PC-3 (cell line): ENCODE measurements at places on chromosomes 2 and 18. TPM values are rescaled to one million over a fixed set of nuclear protein-coding genes. Genes with fewer than 3 reads are reported as not detected.

GRCh38 chr2:241274127-241274526 is 41.3 kb downstream of the HDLBP start:
- no peaks in the 10 kb centered on the region for H3K36me3 ChIP-seq
- no peaks in the 10 kb centered on the region for H3K27me3 ChIP-seq
- no peak overlapping the region for H3K4me3 ChIP-seq
- H3K4me1 ChIP-seq: peaks cover 25% of the 10 kb centered on the region
- DNase-seq: no peak
- no peak overlapping the region for H3K27ac ChIP-seq

- no peak overlapping the region for H3K4me3 ChIP-seq
- no peak overlapping the region for H3K27ac ChIP-seq
- H3K4me1 ChIP-seq: peaks cover 20% of the 10 kb centered on the region
- H3K27me3 ChIP-seq: peaks cover 16% of the 10 kb centered on the region
- no peaks in the 10 kb centered on the region for H3K36me3 ChIP-seq
- DNase-seq: no peak
These were observed 5.1 kb downstream of the PKDCC start for GRCh38 chr2:42052702-42053481.

GRCh38 chr2:7711167-7711566 is 794.0 kb downstream of the RNF144A start:
- H3K4me1 ChIP-seq: peaks cover 34% of the 10 kb centered on the region
- no peak overlapping the region for H3K4me3 ChIP-seq
- no peak for DNase-seq

- H3K4me3 ChIP-seq: no peak overlapping the region
- H3K27me3 ChIP-seq: no peaks in the 10 kb centered on the region
- H3K36me3 ChIP-seq: peaks cover 37% of the 10 kb centered on the region
These were observed 34.1 kb downstream of the SS18 start for GRCh38 chr18:26056291-26056690.

DNA sequence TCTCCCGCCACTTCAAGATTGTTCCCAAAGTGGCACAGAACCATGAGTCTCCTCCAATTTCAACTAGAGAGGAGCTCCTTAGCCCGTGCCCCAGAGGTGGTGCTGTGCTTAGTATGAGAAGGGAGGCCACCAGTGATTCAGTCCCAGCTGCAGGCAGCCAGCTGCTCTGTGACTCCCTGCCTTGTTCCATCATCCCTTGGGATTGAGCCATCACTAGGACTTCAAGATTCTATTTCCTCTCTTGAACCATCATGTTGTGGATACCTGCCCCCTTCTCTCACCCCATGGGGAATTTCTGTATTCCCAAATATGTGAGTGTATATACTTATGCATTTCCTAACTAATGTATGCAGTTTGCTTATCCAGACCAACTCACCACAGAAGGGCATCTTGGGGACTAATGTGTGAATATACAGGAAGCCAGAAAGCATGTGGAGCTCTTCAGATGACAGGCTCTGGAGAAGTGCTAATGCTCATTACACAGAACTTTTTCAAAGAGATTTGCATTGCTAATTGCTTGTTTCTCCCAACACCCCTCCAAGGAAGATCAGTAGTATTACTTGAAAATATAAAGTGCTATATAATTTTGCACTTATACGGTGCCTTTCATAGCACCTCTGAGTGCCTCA is 111.0 kb upstream of the MAP3K20 start:
- H3K27ac ChIP-seq: no peak overlapping the region
- DNase-seq: no peak
- peaks cover 38% of the 10 kb centered on the region for H3K4me1 ChIP-seq
- no peak overlapping the region for H3K4me3 ChIP-seq
- H3K36me3 ChIP-seq: no peaks in the 10 kb centered on the region

DNA sequence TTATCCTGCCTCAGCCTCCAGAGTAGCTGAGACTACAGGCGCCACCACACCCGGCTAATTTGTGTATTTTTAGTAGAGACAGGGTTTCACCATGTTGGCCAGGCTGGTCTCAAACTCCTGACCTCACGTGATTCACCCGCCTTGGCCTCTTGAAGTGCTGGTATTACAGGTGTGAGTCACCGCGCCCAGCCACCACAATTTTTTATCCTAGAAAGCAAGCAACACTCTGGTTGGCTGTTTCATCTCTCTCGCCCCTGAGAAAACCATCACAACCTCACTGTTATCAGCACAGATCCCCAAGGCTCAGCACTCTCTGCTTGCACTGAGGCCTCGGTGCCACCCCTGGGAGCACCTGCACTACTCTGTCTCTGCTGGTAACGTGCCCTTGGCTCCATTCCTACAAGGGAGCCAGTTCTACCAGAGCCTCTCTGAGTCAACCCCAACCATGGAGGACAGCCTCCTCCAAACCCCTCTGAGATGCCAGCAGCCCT is 134.8 kb upstream of the AGAP1 start:
- DNase-seq: peak; percentile 64
- H3K27me3 ChIP-seq: no peaks in the 10 kb centered on the region
- peaks cover 14% of the 10 kb centered on the region for H3K4me1 ChIP-seq
- peak overlapping the region; percentile 28; the same call in 1 of the 2 replicates for H3K27ac ChIP-seq
- no peaks in the 10 kb centered on the region for H3K36me3 ChIP-seq

DNA sequence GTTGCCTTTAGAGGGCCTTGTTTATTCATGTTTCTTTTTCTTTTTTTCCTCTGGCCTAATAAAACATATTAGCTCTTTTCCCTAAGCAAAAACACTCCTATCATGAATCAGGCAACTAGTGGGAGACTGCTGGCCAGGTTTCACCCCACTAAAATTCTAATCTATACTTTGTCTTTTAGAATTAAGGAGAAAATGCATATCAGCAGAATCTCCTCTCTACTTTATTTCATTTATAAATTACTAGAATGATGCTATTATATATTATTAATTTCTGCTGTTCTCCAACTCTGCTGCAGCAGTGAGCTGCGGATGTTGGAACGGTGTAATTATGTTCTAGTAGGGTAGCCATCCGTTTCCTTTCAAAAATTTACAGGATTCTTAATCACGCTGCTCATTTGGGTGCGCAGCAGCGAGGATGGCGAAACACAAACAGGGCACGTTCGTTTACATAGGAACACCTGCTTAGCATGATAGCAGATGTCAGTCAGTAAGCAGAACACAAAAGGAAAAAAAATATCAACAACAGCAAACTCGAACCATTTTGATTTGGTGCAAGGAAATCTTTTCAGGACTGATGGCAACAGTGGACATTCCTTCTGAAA is 30.5 kb downstream of the ZEB2 start:
- H3K27ac ChIP-seq: no peak overlapping the region
- H3K4me1 ChIP-seq: no peaks in the 10 kb centered on the region
- no peak for DNase-seq

- no peaks in the 10 kb centered on the region for H3K4me1 ChIP-seq
- no peak overlapping the region for H3K27ac ChIP-seq
- no peak for DNase-seq
- no peaks in the 10 kb centered on the region for H3K27me3 ChIP-seq
These were observed 795.2 kb downstream of the SLC4A3 start for GRCh38 chr2:220422676-220423075.

GRCh38 chr18:2717407-2717806 is 61.9 kb downstream of the SMCHD1 start:
- H3K27me3 ChIP-seq: no peaks in the 10 kb centered on the region
- H3K36me3 ChIP-seq: peaks cover 58% of the 10 kb centered on the region
- H3K27ac ChIP-seq: no peak overlapping the region

DNA sequence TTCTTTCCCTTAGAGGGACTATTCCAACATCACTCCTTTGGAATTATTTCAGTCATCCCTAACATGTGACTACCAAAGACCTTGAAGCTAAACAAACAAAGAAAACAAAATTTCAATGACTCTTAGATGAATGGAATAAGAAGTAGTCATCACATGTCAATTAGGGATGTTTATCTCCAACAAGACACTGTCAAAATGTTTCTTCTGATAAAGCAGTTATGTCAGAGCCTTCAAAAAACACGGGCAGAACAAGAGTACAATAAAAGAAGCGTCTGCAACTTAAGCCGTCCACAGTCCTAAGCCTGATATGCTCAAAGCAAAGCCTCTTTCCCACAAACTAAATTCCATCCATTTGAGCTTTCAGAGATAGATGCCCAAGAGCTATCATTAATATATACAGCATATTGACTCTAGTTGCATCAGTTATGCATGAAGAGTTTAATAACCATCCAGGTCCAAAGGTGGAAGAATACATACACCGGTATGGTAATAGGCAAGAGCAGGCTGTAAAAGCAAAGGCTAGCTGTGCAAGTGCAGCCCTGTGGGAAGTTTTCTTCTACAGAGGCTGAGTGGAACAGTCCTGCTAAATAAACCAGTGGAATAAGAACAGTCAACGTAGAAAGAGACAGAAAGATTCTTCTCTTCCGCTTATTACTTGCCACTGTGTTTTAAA is 98.1 kb downstream of the ICA1L start:
- H3K27me3 ChIP-seq: no peaks in the 10 kb centered on the region
- H3K27ac ChIP-seq: no peak overlapping the region
- H3K36me3 ChIP-seq: no peaks in the 10 kb centered on the region
- DNase-seq: no peak
- no peak overlapping the region for H3K4me3 ChIP-seq
- H3K4me1 ChIP-seq: no peaks in the 10 kb centered on the region

DNA sequence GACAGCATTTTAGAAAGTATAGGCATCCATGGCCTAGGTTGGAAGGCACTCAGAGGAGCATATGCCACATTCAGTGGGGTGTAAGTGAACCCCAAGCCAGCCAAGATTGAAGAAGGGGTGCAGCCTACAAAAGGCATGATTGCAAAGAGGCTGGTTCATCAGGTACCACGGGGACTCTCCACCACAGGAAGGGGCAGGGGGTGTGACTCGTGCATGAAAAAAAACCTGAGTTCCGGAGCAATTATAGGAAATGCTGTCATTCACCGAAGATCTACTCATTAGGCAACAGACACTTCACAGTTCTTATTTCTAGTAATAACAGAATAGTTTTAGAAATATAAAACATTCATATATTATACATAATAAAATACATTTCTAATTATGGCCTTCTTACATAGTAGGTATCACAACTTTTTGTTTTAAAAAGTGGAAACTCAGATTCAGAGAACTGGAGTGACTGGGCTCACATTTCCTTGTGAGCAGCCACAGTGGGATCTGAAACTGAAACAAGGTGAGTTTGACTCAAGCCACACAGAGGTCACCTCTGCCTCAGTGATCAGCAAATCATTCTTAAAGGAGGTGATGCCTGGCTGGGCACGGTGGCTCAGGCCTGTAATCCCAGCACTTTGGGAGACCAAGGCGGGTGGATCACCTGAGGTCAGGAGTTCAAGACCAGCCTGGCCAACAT is 188.4 kb upstream of the GYPC start:
- DNase-seq: no peak
- no peak overlapping the region for H3K27ac ChIP-seq
- H3K4me3 ChIP-seq: no peak overlapping the region

DNA sequence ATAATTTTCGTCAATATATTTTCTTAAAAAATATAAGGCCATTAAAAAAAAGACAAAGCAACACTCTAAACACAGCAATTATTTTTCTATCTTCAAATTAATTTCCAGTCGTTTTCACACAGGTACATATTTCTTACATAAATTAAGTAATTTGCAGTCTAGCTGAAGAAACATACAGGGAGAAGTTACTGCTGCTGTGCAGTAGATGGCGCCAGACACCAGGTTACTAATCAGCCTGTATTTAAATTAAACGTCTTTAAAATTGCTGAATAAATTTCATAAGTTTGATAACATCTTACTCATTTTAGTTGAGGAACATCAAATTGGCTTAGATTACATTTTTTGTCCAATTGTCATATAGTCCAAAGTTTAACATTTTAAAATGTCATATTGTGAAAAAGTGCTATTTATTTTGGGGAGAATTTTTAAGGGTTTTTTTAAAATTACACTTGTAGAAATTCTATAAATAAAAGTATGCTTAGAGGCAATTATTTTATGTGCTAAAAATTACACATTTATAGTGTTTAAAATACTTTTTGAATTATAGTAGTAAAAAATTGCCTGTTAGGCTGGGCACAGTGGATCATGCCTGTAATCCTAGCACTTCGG is 88.4 kb downstream of the PMAIP1 start:
- no peaks in the 10 kb centered on the region for H3K27me3 ChIP-seq
- H3K27ac ChIP-seq: no peak overlapping the region
- H3K4me3 ChIP-seq: no peak overlapping the region
- H3K36me3 ChIP-seq: no peaks in the 10 kb centered on the region
- DNase-seq: peak; percentile 69
- peaks cover 24% of the 10 kb centered on the region for H3K4me1 ChIP-seq

DNA sequence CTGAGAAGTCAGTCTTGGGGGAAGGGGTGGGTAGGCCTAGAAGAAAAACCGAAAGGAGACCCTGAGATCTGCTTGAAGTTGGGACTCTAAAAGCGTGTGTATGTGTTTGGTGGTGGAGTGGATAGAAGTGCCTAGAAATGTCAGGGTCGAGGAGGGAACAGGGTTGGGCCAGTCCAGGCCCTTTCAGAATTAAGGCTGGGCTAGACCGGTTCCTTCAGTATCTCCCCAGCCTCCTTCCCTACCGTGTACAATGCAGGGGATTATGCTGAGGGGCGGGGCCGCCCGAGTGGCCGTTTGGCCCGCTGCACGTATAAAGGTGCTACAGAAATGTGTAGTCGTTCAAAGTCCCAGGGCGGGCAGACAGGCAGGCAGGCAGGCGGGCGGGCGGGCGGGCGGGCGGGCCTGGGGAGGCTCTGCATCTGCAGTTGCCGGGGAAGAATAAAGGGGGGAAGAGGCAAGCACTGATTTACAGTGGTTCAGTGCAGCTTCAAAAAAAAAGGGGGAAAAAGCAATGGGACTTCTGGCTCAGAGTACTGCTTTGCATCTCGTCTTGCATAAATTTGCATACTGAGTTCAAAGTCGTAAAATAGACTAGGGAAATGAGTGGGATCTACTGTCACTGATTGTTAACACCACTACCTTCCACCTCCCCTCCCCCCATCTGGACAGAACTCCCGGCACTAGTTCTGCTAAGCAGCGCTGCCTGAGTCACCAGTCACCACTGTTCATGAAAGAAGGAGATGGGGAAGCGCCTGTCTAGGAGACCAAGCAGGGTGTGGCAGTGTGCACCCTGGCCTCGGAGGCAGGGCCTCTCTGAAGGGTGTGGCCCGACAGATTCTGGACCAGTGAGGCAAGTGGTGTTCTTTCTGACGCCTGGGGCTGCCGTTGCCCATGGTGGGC is 3.6 kb downstream of the IGFBP2 start:
- H3K4me3 ChIP-seq: no peak overlapping the region
- H3K27ac ChIP-seq: peak overlapping the region; percentile 29
- peak; percentile 88 for DNase-seq
- no peaks in the 10 kb centered on the region for H3K36me3 ChIP-seq

DNA sequence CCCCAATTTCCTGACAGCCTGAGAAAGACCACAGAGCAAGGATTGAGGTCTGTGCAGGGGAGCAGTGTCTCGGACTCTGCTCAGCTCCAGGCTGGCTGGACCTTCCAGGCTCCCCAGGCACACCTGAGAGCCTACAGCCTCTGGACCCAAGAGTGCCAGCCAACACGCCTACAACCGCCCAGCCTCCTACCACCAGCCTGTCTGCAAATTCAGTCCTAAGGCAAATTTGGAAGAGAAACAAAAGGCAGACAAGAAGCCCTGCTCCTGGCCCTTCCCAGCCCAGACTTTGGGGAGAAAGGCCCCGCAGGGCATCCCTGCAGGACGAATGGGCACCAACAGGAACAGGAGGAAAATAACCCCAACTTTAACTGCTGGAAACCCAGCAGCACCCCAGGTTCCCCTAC is 1.9 kb downstream of the HS6ST1 start:
- H3K36me3 ChIP-seq: no peaks in the 10 kb centered on the region
- H3K4me3 ChIP-seq: peak overlapping the region; percentile 91
- DNase-seq: no peak
- H3K27ac ChIP-seq: no peak overlapping the region
- H3K4me1 ChIP-seq: peaks cover 8% of the 10 kb centered on the region; the same call in 1 of the 2 replicates

The GAL3ST2 gene
- not detected in 2 replicates for total RNA-seq

The CLHC1 gene
- 1.8 and 3.9 TPM in 2 replicates for total RNA-seq

The ADRA2B gene
- total RNA-seq: 0.12 TPM in 1 of 2 replicates, not detected in the other

The SPP2 gene
- not detected in 2 replicates for total RNA-seq

The DSC3 gene
- total RNA-seq: 11.1 and 14.6 TPM in 2 replicates

The CHST9 gene
- not detected in 2 replicates for total RNA-seq

The RAB27B gene
- total RNA-seq: 10.3 and 13.2 TPM in 2 replicates

The ABHD1 gene
- 0.36 TPM in 1 of 2 replicates, not detected in the other for total RNA-seq
